Activated T-helper 2 cell treated with anti-CD3 and anti-CD28 coated beads, Interferon-gamma antibody, Interleukin-2, Interleukin-4, amounts not matched to agents 10 μg/mL and 5 μg/mL and 100 μg/mL, durations not matched to agents 14 hours and 24 hours and 36 hours (primary cell): ENCODE measurements at places on chromosomes 7 and 10. TPM values are rescaled to one million over a fixed set of nuclear protein-coding genes. Genes with fewer than 3 reads are reported as not detected.

GRCh38 chr7:10156972-10157371, 816.7 kb upstream of the PHF14 start:
- H3K4me3 ChIP-seq: no peak overlapping the region
- H3K4me1 ChIP-seq: no peaks in the 10 kb centered on the region
- no peak overlapping the region for H3K27ac ChIP-seq
- DNase-seq: no peak

GRCh38 chr10:5655121-5655520, 11.3 kb downstream of the ASB13 start:
- DNase-seq: no peak
- no peak overlapping the region for H3K27ac ChIP-seq
- no peak overlapping the region for H3K4me3 ChIP-seq
- H3K4me1 ChIP-seq: peaks cover 35% of the 10 kb centered on the region

The LRMDA gene
- not detected in 2 replicates for total RNA-seq

DNA sequence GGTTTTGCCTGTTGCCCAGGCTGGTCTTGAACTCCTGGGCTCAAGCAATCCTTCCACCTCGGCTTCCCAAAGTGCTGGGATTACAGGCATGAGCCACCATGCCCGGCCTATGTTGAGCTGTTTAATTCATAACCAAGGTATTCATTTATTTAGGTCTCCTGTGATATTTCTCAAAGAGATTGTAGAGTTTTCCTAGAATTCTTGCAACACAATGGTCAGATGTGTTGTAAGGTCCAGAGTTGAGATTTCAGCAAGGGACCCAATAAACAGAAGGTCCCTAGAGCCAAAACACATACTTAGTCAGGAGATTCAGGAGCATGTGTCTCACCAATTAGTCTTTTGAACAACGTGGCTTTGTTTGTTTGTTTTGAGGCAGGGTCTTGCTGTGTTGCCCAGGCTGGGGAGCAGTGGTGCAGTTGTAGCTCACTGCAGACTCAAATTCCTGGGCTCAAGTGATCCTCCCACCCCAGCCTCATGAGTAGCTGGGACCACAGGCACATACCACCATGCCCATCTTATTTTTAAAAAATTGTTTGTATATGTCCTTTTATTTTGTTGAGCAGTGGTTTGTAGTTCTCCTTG, 321.3 kb upstream of the GALNT17 start:
- no peaks in the 10 kb centered on the region for H3K4me1 ChIP-seq
- H3K36me3 ChIP-seq: no peaks in the 10 kb centered on the region
- no peaks in the 10 kb centered on the region for H3K27me3 ChIP-seq

- H3K36me3 ChIP-seq: no peaks in the 10 kb centered on the region
- H3K4me3 ChIP-seq: no peak overlapping the region
- peaks cover 2% of the 10 kb centered on the region for H3K4me1 ChIP-seq
Observed at GRCh38 chr7:27173511-27173955, 587 bp downstream of the HOXA10 start.

The ITPRID1 gene
- total RNA-seq: not detected in 2 replicates

GRCh38 chr7:5598769-5599371, 175.2 kb upstream of the TNRC18 start:
- no peak overlapping the region for H3K27ac ChIP-seq
- peaks cover 19% of the 10 kb centered on the region for H3K4me1 ChIP-seq
- no peak overlapping the region for H3K4me3 ChIP-seq
- H3K36me3 ChIP-seq: peaks cover 2% of the 10 kb centered on the region
- peaks cover 8% of the 10 kb centered on the region for H3K27me3 ChIP-seq
- DNase-seq: no peak

- H3K4me3 ChIP-seq: no peak overlapping the region
- peak overlapping the region; percentile 69 for H3K27ac ChIP-seq
- H3K27me3 ChIP-seq: no peaks in the 10 kb centered on the region
- peaks cover 100% of the 10 kb centered on the region for H3K36me3 ChIP-seq
- peaks cover 72% of the 10 kb centered on the region for H3K4me1 ChIP-seq
Observed at GRCh38 chr7:50379082-50379481, 71.1 kb downstream of the FIGNL1 start.

The PRKAR2B gene
- total RNA-seq: 0.14 and 0.37 TPM in 2 replicates

DNA sequence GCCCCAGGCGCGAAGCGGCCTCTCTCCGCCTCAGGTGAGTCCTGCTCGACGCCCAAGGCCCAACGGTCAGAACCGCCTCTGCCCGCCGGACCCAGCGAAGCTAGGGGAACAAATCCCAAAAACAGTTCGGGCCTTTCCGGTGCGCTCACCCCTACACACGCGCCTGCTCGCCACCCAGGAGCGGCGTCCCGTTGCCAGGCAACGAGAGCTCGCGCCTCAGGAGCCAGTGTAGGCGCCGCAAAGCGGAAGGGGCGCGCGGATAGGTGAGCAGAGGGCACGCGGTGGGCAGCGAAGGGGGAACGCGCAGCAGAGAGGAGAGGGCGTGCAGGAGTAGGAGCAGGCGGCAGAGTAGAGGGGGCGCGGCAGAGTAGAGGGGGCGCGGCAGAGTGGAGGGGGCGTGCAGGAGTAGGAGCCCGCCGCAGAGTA, at the start of the genes DYDC1 and DYDC2:
Gene DYDC1, minus strand, starts transcription at position 193 of the 426 bp plus-strand sequence. CDS start 4,154 bp downstream, outside the sequence.
Gene DYDC2, plus strand, starts transcription at position 219 of the 426 bp plus-strand sequence. CDS start 5,663 bp downstream, outside the sequence.
- DNase-seq: peak; percentile 32
- peak within 1 kb of the TSS; percentile 67 for H3K4me3 ChIP-seq
- peaks cover 2% of the 10 kb centered on the region for H3K4me1 ChIP-seq

The XRCC2 gene
- 21.8 and 22.2 TPM in 2 replicates for total RNA-seq

DNA sequence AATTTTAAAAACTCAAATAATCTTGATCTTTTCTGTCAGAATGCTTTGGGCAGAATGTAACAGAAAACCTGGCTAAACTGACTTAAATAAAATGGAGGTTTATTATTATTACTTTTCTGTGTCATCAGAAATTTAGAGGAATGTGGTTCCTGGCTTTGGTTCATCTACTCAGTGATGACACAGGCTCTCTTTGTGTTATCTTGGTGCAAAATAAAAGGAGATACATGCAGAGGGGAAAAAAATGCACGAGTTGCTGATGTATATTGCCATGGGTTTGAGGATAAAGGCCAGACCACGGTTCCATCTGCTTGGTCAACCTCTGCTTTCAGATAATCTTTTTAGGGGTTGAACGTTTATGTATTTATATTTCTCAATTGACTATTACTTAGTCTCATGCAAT, 181.4 kb downstream of the SUGCT start:
- H3K4me3 ChIP-seq: no peak overlapping the region
- H3K36me3 ChIP-seq: no peaks in the 10 kb centered on the region
- no peaks in the 10 kb centered on the region for H3K4me1 ChIP-seq
- no peak for DNase-seq
- no peak overlapping the region for H3K27ac ChIP-seq
- no peaks in the 10 kb centered on the region for H3K27me3 ChIP-seq

The SPDYE2B gene
- not detected in 2 replicates for total RNA-seq

GRCh38 chr7:138354066-138354465, 106.0 kb upstream of the TRIM24 start:
- H3K36me3 ChIP-seq: no peaks in the 10 kb centered on the region
- H3K27ac ChIP-seq: no peak overlapping the region
- no peaks in the 10 kb centered on the region for H3K4me1 ChIP-seq
- no peaks in the 10 kb centered on the region for H3K27me3 ChIP-seq
- DNase-seq: no peak

DNA sequence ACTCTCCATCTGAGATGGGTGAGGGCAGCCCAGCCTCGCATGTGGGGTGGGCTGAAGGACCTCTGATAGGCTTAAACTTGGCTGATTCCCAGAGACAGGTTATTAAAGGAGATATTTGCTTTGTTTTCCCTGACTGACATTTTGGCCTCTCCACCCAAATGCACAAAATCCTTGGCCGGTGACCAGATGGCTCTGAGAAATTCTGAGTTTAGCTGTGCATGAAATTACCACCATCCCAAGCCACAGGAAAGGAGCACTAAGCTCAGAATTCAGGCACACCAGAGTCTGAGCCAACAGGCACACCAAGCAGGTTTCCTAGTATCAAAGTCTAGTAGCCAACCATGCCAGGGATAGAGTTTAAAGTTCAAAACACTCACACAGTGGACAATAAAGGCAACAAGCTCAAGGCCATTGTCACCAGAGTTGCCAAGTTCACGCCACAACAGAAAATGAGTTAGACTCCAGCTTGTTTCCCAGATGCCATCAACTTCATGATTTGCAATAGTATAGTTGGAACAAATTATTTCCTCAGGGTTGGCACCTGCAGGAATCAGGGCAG, 387.6 kb downstream of the KCNMA1 start:
- no peaks in the 10 kb centered on the region for H3K4me1 ChIP-seq
- no peak overlapping the region for H3K4me3 ChIP-seq
- H3K36me3 ChIP-seq: no peaks in the 10 kb centered on the region

DNA sequence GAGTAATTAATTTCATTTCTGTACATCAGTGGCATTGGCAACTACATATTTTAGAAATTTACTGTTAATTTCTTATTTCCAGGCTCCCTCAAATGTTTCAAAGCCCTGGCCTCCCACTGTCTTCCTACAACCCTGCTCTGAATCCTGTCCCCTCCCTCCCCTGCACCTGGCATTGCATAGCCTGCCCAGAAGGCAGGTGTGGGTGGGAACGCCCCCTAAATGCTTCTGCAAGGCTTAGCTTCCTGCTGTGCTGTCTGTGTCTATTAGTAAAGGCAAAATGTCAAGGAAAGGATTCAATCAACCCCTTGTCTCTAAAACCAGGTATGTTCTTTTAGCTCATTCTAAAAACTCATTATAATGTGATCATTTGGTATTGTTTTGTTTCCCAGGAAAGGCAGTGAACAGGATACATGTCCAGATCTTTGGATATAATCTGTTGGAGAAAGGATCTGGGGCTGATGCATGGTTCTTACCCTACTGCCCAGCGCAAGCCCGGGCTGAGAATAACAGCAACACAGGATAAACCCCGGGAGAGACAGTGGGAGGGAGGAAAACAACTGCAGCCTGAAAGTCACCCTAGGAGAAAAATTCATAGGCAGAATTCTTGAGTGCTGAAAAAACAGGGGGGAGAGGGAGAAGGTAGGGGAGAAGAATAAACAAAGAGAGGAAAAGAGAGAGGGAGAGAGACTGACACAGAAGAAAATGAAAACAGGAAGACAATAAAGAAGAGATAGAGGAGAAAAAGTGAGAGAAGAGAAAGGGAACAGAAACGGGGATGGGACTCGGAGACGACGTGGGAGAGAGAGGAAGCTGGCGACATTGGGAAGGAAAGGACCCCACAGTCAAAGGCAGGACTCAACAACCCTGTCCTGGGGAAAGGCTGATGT, 589 bp downstream of the ZNF488 start:
- peaks cover 19% of the 10 kb centered on the region for H3K4me1 ChIP-seq
- H3K27me3 ChIP-seq: peaks cover 27% of the 10 kb centered on the region
- peaks cover 7% of the 10 kb centered on the region for H3K36me3 ChIP-seq
- H3K4me3 ChIP-seq: peak overlapping the region; percentile 86
- no peak for DNase-seq
- H3K27ac ChIP-seq: peak overlapping the region; percentile 52

The KCNMA1 gene
- total RNA-seq: 0.14 and 0.21 TPM in 2 replicates

GRCh38 chr7:36875794-36876193, 151.5 kb upstream of the AOAH start:
- peaks cover 34% of the 10 kb centered on the region for H3K4me1 ChIP-seq
- peaks cover 85% of the 10 kb centered on the region for H3K36me3 ChIP-seq
- H3K27me3 ChIP-seq: no peaks in the 10 kb centered on the region

The FAM131B gene
- total RNA-seq: 1.3 and 2.0 TPM in 2 replicates

The FAM221A gene
- 6.2 and 6.7 TPM in 2 replicates for total RNA-seq

- no peak for DNase-seq
- peaks cover 28% of the 10 kb centered on the region for H3K4me1 ChIP-seq
- H3K4me3 ChIP-seq: no peak overlapping the region
- H3K27ac ChIP-seq: peak overlapping the region; percentile 38
- H3K27me3 ChIP-seq: no peaks in the 10 kb centered on the region
Observed at GRCh38 chr7:137961200-137962177, 40.4 kb downstream of the CREB3L2 start.
